Stimulated activated CD4-positive, alpha-beta T cell treated with anti-CD3 and anti-CD28 coated beads, TNF-alpha, amount 100 ng/mL, for 24 hours (primary cell): ENCODE measurements at places on chromosomes 4 and X.

GRCh38 chrX:118346258-118347094, 570 bp downstream of the WDR44 start:
- peak; percentile 13 for DNase-seq

GRCh38 chr4:186852964-186853391, 129.3 kb upstream of the FAT1 start:
- DNase-seq = no peak

DNA sequence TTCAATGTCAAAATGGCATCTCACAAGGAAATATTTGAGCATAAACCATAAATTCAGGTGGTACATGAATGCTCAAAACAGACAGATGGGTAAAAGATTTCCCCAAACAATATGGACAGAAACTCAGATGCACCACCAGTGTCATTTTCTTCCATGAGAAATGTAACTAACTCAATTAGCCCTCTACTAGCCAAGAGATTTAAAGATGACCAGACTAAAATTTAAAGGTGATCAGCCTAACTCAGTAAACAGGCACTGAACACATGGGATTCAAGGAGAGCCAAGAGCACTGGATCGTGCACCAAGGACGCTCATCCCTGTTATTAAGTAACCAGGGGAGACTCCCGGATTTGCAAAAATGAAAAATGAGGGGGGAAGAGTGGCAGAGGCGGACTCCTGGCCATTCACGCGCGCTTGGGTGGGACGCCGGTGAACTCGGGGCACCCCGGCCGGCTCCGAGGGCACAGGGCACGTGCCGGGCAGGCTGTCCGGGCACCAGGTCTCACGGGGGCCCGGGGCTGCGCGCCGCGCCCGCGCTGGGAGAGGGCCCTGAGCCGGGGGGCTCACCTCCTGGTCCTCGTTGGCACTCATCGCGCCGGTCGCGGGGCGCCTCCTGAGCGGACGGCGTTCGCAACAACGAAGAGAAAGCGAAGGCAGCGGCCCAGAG, 490 bp downstream of the RWDD4 start:
- peak; percentile 17 for DNase-seq

- no peak for DNase-seq
Observed at GRCh38 chr4:158428242-158428641, 93.4 kb upstream of the RXFP1 start.

GRCh38 chr4:165489786-165490185, 111.0 kb downstream of the CPE start:
- no peak for DNase-seq

DNA sequence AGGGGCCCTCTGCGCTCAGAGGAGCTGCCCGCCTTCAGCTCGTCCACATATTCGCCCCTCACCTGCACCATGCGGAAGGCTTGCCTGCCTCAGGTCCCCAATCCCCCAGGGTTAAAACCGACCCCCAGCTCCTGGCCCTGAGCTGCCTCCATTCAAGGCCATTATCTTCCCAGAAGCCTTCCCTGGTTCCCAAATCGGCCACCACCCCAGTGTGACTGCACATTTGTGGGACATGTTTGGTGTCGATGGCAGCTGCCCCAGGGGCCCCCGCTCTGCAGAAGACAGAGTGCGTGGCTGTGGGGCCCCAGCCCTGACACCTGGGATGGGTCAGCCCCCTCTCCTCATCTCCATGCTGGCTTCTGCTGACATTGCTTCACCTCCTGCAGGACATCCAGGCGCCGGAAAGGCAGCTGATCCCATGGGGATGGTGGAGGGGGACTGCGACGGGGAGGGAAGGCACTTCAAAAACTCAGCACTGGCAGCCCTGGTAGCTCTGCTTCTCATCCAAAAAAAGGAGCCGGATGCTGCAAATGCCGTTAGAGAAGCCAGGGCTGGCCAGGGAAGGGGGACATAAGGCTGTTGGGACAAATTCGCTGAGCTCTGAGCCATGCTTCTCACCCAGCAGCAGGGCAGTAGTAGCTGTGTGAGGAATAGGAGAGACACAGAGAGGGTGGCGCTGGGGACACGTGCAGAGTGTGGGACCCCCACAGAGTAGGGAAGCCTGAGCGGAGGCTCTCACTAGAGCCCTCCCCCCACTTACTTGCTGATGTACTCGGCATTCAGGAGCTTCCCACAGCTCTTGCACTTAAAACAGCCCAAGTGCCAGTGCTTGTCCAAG, 78.5 kb downstream of the ABLIM2 start:
- DNase-seq = no peak

- no peak for DNase-seq
Observed at GRCh38 chr4:13471400-13471799, 12.7 kb downstream of the RAB28 start.

DNA sequence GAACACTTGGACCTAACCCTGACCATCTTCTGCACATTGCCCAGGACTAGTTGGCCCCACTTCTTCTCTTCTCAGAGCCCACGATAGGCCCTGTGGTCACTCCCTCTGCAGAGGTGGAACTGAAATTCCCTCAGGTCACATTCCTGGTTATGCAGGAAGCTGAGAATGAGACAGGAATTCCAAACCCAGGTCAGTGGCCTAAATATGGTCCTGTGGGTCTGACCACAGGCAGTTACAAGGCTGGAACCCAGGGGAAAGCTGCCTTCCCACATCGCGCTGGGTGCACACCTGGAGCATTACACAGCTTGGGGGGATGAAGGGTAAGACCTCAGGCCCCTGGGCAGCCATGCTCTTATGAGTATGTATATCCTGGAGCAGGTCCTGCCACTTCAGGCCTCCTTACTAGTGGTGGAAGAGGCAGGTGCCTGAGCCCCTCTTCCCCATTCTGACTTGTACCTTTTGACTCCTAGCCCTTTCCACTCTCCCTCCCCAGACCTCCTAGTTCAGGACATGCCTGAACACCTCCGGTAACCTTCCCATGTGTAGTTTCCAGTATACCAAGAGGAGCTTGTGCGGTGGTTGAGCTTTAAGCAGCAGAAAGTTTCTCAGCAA, 173.5 kb downstream of the ASMT start:
- no peak for DNase-seq

DNA sequence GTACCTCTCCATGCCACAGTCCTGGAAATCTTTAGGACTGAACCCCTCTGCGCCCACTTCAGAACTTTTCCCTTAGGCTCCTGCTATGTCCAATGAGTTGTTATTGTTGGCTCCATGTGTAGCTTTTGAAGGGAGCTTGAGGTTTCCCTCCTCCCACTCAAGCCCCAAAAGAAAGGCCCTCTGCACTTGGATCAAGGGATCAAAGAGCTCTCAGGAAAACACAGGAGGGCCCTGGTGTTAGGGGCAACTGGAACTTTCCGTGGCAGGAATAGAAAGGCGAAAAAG, 135.0 kb downstream of the RASL11B start:
- no peak for DNase-seq

DNA sequence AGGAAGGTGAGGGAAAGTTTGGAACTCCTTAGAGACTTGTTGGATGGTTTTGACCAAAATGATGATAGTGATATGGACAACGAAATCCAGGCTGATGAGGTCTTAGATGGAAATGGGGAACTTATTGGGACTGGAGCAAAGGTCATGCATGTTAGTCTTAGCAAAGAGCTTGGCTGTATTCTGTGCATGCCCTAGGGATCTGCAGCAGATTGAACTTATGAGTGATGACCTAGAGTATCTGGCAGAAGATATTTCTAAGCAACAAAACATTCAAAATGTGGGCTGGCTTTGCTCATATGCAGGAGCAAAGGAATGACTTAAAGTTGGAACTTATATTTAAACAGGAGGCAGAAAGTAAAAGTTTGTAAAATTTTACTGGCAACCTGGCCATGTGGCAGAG, 489.3 kb upstream of the DIPK2B start:
- no peak for DNase-seq
